Occipital lobe (tissue), 3 donors: ENCODE measurements at places on chromosomes 12 and 14. TPM values are rescaled to one million over a fixed set of nuclear protein-coding genes. Genes with fewer than 3 reads are reported as not detected.

GRCh38 chr14:80607430-80608190 lies 333.9 kb downstream of the CEP128 start:
- no peak for DNase-seq

GRCh38 chr14:71355324-71356201 lies 448.3 kb downstream of the PCNX1 start:
- no peak for DNase-seq

DNA sequence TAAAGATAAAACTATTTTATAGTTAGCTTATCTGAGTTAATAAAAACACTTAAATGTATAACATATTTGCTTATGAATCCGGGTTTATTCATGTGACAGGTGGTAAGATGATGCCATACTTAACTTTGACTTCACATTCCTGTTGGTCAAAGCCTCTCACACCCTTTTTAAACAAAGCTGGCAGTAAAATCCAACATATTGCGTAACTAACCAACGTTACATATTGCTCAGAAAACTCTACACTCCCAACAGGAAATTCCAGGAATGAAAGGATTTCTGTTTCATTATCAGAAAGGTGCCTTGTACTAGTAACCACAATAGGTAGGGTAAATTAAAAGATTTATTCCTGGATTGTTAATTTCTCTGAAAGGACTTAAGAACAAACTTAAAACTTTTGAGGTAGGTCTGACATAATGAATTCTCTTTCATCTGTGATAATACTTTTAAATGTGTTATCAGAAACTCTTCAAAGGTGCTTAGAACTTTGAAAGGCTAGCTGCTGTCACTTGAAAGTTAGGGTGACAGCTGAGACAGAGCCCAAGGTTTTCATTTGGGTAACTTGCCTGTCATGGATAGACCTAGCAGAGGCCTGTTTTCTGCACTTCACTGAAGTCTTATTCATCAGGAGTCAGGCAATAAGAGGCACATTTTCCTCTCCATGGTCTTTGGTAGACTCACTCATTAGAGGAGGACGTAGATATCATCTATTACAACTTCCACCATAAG lies 23.8 kb upstream of the CATSPERB start:
- no peak for DNase-seq

Gene RND1
- total RNA-seq = 22.9 TPM

DNA sequence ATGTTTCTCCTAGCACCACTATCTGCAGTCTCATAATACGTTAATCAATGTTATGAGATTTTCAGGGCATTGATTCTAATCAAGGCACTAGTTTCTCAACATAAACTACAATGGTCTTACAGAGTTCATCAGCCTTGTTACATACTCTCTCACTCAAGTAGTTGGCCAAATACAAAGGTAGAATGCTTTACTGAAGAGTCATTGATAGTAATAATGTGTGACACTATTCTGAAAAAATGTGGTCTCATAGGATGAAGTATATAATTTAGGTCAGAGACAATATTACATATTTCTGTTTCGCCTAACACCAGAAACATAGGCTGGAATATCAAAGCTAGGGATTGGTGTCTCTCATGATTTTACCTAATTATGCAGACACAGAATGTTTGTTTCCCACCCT lies 35.2 kb upstream of the MDGA2 start:
- no peak for DNase-seq

- DNase-seq = no peak
Observed at GRCh38 chr14:68685419-68686204, 107.3 kb downstream of the ZFP36L1 start.

DNA sequence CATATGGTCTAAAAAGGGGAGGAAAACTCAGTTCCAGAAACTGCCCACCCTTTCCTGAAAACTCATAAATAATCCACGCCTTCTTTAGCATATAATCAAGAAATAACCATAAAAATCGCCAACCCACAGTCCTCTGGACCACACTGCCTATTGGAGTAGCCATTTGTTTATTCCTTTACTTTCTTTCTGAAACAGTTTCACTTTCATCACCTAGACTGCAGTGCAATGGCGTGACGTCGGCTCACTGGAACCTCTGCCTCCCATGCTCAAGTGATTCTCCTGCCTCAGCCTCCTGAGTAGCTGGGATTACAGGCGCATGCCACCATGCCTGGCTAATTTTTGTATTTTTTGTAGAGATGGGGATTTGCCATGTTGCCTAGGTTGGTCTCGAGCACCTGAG lies 44.2 kb downstream of the CLMN start:
- DNase-seq = no peak

Gene OR2AP1
- total RNA-seq = not detected

GRCh38 chr12:92961949-92962348 lies 32.9 kb upstream of the EEA1 start:
- no peak for DNase-seq

DNA sequence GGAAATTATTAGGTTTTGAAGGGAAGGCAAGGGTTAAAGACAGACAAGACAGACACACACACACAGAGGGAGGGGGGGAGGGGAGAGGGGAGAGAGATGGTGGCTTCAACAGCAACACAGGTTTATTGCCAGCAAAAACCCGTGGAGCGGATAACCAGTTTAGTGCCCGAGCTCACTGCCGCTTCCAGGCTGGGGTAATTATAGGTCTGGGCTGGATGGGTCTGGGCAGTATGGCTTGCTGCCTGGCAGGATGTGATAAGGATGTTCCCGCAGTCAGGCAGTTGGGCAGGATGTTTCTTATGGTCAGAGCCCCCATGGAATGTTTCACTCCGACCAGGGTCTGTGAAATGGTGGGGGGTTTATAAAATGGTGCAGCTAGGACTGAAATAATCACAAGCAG lies 4.4 kb upstream of the TDRD9 start:
- no peak for DNase-seq

DNA sequence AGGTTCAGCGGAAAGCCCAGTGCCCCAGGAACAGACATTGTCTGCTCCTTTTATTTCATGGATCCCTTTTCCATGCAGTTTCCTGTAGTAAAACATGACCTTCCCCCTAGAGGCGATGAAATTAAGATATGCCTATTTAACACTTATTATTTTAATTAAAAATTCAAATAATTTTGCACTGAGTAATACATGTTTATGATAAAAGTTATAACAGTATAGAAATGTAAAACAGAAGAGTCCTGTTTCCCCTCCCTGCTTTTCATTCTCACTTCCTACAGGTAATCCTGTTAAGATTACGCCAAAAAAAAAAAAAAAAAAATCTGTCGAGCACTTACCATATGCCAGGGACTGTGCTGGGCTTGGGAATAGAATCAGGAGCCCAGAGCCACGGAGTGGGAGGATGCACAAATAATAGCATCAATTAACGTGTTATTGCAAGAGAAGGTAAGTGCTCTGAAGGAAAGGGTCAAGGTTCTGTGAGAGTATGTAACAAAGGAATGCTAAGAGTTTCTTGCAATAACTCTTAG lies 830 bp upstream of the LPCAT3 start:
- DNase-seq = no peak

GRCh38 chr14:92944976-92945375 lies 22.0 kb downstream of the CHGA start:
- no peak for DNase-seq

DNA sequence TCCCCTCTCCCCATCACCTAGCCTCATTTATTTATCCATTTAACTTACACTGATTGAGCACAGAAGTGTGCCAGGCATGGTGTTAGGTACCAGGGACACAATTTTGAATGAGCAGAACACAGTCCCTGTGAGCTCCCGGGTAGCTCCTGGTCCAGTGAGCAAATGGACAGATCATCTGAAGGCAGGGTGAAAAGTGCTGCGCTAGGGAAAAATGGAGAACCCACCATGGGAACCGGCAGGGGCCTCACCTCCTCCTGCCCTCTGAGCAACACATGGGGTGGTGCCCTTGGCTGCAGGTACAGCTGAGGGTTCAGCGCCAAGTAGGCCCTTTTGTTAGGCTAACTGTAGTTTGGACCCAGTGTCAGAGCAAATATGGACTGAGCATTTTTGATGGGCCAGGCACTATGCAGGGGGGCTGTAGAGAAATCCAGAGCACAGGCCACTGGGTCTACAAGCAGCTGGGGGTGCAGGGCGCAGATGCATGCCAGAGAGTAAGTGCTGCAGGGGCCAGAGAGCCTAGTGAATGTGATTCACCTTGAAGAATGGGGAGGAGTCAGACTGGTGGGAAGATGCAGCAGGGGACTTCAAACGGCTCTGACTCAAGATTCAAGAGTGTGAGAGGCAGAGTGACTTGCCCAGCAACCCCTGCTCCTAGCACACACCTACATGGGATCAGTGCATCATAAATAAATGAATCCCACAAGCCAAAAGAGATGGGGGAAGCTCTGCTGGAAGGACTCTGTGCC lies 28.2 kb downstream of the LTBP2 start:
- no peak for DNase-seq

DNA sequence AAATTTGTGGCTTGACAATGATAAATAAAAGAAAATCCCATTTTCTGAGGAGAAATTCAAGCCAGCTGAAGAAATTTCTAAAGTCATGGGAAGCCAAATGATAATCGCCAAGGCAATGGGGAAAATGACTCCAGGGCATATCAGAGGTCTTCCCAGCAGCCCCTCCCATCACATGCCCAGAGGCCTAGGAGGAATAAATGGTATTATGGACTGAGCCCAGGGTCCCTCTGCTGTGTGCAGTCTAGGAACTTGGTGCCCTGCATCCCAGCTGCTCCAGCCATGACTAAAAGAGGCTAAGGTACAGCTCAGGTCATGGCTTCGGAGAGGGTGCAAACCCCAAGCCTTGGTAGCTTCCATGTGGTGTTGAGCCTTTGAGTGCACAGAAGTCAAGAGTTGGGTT lies 4.4 kb downstream of the CLEC12A start:
- DNase-seq = no peak

DNA sequence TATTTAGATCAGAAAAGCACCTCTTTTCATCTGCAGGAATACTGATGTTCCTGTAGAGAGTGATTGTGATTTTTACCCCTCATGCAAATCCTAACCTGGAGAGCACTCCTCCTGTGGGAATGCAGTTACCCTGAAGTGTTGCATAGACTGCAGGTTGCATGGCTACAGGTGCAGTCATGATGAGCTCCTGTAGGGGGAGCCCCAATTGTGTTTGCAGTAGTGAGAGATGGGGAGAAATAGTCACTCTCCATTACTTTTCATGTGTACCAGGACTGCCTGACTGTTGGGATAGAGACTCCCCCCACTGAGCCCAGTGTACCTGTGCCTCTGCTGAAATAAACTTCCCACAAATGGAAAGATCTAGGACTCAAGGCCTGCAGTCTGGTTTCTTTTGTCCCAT lies 1086.5 kb downstream of the SLC6A15 start:
- no peak for DNase-seq

GRCh38 chr12:82040987-82041743 lies 282.0 kb upstream of the PPFIA2 start:
- DNase-seq = no peak

- DNase-seq = no peak
Observed at GRCh38 chr12:46946137-46946536, 120.3 kb upstream of the SLC38A4 start.

- DNase-seq = no peak
Observed at GRCh38 chr12:39972119-39972518, 133.8 kb downstream of the SLC2A13 start.

Gene DNAH10
- total RNA-seq = 22.6 TPM

- DNase-seq = no peak
Observed at GRCh38 chr12:21773806-21774205, 700 bp downstream of the KCNJ8 start.
